ENCODE measurements at places on chromosomes 1 and 21.

DNA sequence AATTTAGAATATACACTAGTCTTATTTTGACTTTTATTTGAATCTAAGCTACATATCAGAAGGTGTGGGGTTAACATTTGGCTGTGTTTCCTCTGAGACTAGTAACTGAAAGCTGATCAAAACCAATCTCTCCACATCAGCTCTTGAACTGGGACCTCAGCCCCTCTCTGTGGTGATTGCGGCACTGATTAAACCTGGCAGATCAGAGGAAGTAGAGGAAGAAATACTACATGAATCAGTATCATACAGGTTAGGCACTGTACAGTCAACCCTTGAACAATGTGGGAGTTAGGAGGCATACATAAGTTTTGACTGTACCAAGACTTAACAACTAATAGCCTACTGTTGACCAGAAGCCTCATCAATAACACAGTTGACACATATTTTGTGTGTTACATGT is 122.5 kb upstream of the C1orf87 start:
- no peak for DNase-seq

DNA sequence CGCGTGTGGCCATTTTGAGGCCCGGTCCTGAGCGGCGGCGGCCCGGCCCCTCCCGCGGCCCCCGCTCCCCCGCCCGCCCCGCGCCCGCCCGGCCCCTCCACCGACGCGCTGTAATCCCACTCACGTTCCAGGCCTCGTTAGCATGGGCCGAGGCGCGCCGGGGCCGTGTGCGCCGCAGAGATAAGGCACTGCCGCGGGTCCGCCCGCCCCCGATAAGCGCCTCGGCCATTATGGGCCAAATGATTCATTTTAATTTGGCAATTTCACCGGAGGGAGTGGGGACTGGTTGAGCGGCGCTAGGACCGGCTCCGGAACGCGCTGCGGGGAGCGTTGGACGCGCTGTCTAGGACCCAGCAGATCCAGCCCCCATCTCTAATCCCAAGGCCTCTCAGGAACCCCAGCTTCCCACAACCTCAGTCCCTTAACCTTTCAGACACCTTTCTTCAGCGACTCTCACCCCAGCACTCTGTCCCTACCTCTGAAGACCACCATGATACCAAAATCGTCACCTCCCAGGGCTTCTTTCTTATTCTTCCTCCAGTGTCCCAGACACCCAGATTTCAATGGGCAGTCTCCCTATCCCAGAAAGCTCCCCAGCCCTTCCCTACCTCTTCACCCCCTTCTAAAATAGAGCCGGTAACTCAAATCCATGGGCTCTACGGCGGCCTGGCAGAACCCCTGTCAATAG is at the start of gene TAL1:
Gene TAL1 (minus strand): TSS at position 39 of the 688 bp plus-strand sequence. CDS start 6,337 bp downstream, outside the sequence.
- no peak for DNase-seq

GRCh38 chr21:32001390-32001789 is 128.6 kb downstream of the HUNK start:
- no peak for DNase-seq

DNA sequence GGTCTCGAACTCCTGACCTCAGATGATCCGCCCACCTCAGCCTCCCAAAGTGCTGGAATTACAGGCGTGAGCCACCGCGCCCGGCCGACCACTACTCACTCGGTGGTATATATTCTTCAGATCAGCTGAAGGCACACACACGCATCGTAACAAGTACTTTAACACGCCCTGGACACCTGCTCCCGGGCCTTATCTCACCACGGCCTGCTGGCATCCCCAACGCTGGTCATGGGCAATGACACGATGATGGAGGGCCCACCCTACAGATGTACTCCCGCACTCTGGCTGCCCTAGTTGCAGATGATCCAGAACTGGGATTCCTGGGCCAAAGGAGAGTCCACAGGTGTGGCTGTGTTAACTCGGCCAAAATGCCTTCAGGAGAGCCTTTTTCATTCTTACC is 11.6 kb downstream of the UBE2J2 start:
- no peak for DNase-seq

DNA sequence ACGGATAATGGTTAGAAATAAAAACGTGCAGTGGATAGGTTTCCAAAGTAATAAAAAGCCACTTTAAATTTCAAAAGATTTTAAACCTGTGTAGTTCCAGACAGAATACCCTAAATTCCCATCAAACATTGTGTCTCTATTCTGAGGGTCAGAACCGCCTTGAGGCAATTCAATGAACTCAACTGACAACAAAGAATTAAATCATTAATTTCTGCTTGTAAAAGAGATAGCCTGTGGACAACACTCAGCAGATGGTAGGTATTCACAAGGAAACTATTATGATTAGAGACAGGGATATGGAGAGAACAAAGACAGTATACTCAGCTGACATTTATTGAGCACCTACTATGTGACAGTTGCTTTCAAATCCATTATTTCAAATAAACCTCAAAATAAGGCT is 35.1 kb upstream of the JUN start:
- DNase-seq: no peak

GRCh38 chr21:45830221-45830640 is 151.3 kb upstream of the COL6A1 start:
- no peak for DNase-seq

- no peak for DNase-seq
Measured at GRCh38 chr1:187236199-187236598, 407.4 kb downstream of the PLA2G4A start.

GRCh38 chr1:16171314-16172151 is 15.7 kb upstream of the EPHA2 start:
- no peak for DNase-seq

GRCh38 chr1:36580524-36580923 is 97.8 kb upstream of the CSF3R start:
- no peak for DNase-seq

- no peak for DNase-seq
Measured at GRCh38 chr1:154682254-154682653, 74.3 kb upstream of the ADAR start.

- no peak for DNase-seq
Measured at GRCh38 chr1:4557949-4558348, 96.5 kb upstream of the AJAP1 start.

DNA sequence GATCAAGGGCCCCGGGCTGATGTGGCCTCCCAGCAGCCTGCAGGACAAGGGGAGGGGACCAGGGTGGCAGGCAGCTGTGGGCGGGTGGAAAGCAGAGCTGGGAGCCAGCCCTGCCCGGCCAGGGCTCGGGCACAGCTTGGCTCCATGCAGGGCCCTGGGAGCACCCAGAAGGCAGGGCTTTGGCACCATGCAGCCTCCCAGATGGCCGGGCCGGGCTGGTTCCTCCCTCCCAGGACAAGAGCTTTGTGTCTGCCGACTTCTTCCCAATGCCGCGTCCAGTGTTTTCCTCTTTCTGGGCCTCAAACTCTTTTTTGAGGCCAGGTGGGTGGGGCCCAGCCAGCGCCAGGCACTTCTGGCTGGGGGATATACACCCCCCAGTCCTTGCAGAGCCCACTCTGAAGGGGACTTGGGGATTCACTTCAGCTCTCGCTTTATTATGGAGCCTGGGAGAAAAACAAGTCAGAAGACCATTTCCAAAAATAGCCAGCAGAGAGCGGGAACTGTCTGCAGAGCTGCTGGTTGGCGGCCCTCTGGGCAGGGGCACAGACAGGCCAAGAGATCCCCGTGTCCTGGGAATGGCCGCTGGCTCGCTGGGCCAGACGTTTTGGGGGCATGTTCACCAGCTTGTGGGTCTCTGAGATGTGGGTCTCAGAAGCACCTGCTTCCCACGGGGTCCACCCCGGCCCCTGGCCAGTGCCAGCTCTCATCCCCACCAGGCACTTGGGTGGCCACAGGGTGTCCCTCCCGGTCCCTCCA is 103.8 kb upstream of the ARHGEF16 start:
- no peak for DNase-seq

GRCh38 chr1:23598424-23598823 is 39.1 kb upstream of the ID3 start:
- no peak for DNase-seq

- no peak for DNase-seq
Measured at GRCh38 chr21:44523567-44524413, 16.2 kb downstream of the KRTAP10-1 start.

DNA sequence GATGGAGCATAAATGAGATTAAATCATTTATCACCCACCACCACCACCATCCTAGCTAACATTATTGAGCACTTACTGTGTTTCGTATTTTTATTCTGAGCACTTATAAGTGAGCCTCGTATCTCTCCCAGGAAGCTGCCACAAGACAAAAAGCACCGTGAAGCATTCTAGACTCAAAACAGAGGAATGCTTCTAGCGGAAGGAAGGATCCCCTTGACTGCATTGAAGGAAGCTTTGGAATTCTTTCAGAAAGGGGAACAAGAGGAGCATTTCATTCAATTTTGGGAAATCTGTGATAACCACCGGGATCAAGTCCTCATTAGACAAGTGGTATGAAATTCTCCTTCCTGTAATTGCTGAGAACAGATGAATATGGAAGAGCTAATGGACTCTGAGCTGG is 66.3 kb downstream of the PTPN14 start:
- no peak for DNase-seq

DNA sequence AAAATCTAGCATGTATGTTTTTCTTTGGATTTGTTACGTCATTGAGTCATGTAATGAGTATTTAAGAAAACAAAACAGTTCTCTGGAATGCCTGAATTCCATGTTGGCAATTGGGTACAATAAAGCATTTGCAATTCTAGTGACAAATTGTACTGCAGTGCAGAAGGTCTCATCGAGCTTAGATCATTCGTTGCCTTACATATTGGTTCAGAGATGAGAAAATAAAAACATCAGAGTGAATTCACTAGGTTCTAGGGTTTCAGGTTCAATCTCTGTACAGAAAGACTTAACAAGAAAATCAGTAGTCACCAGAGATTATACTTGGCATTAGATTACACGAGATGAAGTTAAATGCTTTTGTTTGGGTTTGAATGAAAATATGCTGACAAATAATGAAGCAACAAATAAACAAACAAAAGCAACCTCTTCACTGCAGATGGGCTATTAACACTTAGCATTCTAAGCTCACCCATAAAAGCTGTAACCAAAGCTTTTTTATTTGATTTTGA is 124.7 kb downstream of the RYR2 start:
- no peak for DNase-seq

DNA sequence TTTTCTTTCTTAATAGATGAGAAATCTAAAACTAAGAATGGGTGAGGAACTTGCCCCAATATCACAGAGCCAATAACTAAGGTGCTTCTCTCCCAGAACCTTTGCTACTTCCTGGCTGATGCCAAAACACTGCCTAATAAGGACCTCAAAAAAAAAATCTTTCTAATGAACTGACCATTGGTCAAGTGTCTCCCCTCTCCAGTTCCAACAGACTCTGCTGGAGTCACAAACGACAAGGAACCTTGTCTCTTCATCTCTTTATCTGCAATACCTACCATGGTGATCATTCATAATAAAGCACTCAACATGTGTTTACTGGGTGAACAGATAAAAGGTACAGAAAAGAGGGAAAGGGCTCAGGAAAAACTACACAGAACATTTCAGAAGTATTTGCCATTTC is 197.4 kb downstream of the LTN1 start:
- DNase-seq: no peak

- DNase-seq: no peak
Measured at GRCh38 chr1:177356674-177357435, 186.1 kb downstream of the BRINP2 start.

DNA sequence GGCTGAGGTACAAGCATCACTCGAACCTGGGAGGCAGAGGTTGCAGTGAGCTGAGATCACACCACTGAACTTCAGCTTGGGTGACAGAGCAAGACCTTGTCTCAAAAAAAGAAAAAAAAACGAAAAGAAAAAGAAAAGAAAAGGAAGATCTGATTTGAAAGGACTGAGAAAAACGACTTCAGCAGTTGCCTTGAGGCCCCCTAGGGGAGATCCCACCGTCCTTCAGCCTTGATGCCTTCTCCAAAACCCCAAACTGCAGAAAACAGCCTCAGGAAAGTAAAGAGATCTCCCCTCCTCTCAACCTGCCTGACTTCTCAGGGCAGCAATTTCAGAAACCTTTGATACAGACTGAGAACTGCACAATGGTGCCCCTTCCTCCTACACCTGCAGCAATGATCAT is 50.9 kb upstream of the BCAR3 start:
- DNase-seq: no peak

DNA sequence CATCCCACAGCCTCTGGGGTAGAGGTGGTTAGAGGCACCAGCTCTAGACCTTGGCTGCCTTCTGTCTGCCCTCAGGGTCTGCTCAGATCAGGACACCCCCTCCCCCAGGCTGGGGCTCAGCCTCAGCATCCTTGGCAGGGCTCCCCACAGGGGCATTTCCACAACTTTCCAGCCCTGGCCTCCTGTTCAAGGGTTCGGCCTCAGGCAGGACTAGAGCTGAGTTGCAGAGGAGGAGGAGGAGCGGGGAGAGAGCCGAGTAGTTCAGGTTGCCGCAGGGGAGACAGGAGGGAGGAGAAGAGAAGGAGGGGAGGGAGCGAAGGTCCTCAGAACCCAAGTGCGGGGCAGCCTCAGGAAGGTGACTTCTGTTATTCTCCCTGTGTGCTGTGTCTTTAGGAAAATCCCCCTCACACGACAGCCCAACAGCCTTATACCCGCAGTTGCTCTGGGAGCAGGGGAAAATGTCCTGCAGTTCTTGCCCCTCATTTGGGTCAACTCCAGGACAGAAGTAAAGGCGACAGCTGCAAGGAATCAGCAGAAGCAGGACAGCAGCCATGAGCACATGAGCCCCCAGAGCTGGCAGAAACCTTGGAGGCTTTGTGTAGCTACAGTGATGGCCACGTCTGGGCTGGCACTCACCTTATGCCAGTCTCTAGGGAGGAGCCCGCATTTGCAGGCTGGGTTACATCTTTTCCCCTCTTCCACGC is 46.5 kb upstream of the TENT5B start:
- no peak for DNase-seq

DNA sequence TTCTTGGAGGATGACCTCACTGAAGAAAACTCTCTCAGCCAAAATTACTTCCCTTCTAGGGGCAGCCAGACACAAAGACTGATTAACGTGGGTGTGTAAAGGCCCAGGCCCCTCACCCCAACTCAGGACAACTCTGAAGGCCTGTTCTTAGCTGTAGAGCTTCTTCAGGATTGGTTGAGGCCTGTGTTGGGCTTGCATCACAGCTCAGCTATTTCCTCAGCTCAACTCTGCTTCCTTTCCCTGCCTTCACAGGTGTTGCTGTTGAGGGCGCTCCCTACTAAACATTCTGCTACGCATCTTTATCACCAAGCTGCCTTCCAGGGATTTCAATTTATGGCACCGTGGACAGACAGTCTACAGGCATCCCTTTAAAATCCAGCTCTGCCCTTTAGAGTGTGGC is 36.8 kb downstream of the MAB21L3 start:
- no peak for DNase-seq

- peak; percentile 68 for DNase-seq
Measured at GRCh38 chr21:42527489-42528158, 14.0 kb downstream of the SLC37A1 start.

DNA sequence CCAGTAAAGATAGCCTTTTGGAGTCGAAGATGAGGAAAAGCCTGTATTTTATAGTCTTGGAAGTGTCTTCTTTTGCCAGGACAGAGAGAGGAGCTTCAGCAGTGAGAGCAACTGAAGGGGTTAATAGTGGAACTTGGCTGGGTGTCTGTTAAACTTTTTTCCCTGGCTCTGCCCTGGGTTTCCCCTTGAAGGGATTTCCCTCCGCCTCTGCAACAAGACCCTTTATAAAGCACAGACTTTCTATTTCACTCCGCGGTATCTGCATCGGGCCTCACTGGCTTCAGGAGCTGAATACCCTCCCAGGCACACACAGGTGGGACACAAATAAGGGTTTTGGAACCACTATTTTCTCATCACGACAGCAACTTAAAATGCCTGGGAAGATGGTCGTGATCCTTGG is at the start of gene VCAM1:
Gene VCAM1 (plus strand): TSS at position 253 of the 400 bp plus-strand sequence. CDS start 119 bp downstream, at position 372.
- DNase-seq: no peak

- no peak for DNase-seq
Measured at GRCh38 chr1:16077406-16078245, 4.2 kb upstream of the FAM131C start.

GRCh38 chr1:109091839-109092193 is 1.3 kb downstream of the TMEM167B start:
- DNase-seq: no peak
